Activated T-cell treated with anti-CD3 and anti-CD28 coated beads for 24 hours (primary cell): ENCODE measurements at places on chromosomes 16 and 17.

GRCh38 chr16:3510416-3510815 is 9.6 kb downstream of the CLUAP1 start:
- no peak for DNase-seq

DNA sequence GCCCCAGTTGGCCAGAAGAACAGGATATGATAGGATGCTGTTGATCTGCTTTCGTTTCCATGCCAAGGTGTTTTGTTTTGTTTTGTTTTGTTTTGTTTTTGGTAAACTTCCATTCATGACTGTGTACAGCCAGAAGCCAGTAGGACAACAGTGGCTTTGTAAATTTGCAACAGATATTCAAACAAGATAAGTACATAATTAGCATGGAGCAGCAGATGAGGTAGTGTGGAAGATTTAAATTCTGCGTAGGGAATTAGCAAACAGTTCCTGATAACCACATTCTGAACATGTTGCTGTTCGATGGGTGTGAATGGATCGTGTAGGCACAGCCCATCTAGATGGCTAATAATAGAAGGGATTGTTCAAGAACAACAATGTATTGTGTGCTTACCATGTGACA is 1080.1 kb upstream of the RBFOX1 start:
- no peak for DNase-seq

GRCh38 chr16:54160939-54161897 is 125.4 kb downstream of the IRX3 start:
- no peak for DNase-seq

GRCh38 chr16:30902029-30902972 is 5.9 kb downstream of the CTF1 start:
- peak; percentile 36 for DNase-seq

DNA sequence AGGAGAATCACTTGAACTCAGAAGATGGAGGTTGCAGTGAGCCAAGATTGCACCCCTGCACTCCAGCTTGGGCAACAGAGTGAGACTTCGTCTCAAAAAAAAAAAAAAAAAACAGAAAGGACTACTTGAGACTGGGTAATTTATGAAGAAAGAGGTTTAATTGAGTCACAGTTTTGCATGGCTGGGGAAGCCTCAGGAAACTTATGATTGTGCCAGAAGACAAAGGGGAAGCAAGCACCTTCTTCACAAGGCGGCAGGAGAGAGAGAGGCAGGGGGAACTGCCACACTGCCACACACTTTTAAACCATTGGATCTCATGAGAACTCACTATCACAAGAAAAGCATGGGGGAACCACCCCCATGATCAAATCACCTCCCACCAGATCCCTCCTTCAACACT is 9.0 kb upstream of the MILR1 start:
- no peak for DNase-seq

- DNase-seq: peak; percentile 8
Measured at GRCh38 chr17:79923974-79924638, 84.9 kb upstream of the CBX4 start.

GRCh38 chr17:17164676-17165075 is 41.5 kb downstream of the PLD6 start:
- DNase-seq: no peak

DNA sequence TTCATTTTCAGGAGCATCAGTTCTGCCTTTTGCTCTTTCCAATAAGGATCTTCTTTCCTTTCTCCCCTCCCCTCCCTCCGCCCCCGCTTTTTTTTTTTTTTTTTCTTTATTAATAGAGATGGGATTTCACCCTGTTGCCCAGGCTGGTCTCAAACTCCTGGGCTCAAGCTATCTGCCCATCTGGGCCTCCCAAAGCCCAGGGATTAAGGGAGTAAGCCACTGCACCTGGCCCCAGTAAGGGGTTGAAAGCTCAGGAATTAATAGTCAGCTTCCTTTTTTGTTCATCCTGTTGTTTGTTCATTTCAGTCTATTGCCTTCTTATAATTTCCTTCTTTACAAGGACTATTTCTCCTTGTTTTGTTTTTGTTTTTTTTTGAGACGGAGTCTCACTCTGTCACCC is 7.9 kb upstream of the C17orf58 start:
- DNase-seq: no peak

- no peak for DNase-seq
Measured at GRCh38 chr17:42804918-42805367, 6.3 kb downstream of the CNTD1 start.

DNA sequence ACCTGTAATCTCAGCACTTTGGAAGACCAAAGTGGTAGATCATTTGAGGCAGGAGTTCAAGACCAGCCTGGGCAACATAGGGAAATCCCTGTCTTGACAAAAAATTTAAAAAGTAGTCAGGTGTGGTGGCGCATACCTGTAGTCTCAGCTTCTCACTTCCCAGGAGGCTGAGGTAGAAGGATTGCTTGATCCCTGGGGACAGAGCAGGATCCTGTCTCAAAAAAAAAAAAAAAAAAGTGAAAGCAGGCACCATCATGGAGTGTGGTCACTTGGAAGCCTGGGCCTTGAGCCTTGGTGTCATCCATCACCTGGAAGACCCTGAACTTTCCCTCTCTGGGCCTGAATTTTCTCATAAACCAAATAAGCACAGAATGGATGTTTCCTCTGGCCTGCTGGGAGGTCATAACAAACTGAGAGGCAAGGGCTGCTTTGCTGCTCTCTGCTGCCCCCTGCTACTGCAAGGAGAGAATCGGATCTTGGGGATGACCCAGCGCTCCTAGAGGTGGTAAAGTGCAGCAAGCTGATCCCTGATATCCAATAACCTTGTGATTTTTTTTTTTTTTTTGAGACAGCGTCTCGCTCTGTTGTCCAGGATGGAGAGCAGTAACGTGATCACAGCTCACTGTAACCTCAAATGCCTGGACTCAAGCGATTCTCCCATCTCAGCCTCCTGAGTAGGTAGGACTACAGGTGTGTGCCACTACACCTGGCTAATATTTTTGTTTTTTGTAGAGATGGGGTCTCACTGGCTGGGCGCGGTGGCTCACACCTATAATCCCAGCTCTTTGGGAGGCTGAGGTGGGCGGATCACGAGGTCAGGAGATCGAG is 75.9 kb upstream of the RNU2-1 start:
- no peak for DNase-seq

DNA sequence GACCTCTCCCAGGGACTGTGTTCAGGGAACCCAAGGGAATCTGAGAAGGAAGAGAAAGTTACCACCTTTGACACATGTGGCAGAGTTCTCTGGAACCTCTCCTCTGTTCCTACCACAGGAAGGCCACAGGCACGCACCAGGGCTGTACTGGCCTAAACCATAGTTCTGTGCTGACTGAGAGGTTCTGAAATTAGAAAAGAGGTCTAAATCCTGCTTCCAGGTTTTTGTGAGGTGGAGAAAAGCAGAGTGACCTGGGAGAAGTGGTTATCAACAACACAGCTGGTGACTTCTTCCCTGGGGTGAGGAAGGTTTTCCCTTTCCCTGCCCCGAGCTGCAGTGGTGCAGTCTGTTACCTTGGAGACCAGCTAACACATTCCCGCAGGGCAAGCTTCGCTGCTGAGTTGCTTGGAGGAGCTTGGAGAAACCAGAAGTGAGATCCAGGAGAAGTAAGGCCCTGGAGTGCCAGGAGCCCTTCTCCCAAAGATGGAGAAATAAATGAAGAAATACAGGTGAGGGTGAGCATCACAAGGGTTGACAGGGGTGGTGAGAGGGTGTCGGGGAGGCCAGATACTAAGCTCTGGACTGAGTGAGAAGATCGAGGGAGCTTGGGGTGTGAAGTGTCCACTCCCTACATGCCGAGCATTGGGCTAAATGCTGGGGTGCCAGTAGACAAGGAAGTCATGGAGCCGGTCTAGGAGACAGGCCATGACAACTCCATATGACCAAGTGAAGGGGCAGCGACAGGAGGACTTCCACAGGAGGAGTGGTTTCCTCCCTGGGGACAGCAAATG is at the start of gene VWA3A:
Gene VWA3A, plus strand, starts transcription at position 399 of the 791 bp plus-strand sequence. Its CDS starts 97 bp downstream, at position 496.
- no peak for DNase-seq

DNA sequence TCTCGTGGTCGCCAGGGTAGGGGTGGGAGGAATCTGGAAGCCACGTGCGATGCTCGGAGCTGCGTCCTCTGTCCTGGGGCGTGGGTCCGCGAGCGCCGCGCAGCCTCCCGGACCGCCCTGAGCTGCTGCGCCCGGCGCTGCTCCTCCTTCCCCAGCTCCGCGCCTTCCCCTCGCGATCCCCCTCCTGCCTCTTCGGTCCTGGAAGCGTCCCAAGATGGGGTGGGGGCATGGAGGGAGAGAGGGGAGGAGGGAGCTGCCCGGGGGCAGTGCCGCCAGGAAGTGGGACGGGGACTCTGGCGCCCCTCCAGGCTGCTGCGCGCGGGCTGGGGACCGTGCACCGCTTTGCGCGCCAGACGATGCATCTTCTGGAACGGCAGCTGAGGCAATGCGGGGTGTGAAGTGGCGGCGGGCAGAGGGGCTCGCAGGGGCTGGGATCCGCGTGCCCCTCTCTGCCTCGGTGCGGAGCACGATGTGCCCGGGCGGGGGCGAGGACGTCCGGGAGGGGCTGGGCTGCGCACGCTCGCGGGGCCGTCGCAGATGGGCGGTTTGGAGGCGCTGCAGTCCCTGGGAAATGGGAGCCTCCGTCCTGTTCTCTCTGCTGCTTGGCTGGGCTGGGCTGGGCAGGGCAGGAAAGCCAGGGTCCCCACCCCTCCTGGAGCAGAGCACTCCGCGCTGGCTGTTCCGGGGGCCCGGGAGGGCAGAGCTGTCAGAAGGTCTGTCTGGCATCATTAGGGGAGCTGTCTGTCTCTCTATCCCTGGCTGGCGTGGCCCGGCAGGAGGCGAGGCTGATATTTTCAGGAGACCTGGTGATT is 388.0 kb downstream of the SEC14L1 start:
- peak; percentile 16 for DNase-seq

DNA sequence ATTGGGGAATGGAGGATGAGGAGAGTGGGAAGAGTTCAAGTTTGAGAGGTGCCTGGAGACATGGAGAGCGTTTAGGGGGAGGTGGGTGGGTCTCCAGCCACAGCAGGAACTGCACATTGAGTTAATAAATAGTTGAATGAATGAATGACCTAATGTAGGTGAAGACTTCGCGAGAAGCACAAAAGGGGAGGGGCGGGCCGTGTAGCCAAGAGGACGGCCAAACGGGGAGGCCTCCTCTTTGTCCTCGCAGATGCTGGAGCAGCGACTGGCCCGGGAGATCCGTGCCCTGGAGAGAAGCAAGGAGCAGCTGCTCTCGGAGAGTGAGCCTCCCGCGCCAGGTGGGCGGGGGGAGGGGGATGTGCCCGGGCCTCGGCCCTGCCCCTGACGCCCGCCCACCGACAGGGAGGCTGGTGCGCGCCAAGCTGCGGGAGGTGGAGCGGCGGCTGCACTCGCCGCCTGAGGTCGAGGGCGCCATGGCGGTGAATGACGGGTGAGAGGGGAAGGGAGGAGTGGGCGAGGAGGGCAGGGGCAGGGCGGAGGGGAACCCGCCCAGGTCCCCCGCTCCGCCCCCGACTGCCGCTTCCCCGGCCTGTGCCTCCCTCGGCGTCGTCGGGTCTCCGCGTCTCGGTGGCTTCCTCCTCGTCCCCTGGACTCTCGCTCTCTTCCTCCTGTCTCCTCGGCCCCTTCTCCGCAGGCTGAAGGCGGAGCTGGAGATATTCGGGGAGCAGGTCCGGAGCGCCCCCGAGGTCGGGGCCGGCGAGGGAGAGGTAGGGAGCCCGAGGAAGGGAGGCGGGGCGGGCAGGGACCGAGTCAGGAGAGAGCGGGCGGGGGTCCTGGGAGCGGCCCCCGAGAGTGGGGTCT is 12.9 kb downstream of the SYCE1L start:
- DNase-seq: peak; percentile 60
